ENCODE measurements at places on chromosomes 13 and 19.

DNA sequence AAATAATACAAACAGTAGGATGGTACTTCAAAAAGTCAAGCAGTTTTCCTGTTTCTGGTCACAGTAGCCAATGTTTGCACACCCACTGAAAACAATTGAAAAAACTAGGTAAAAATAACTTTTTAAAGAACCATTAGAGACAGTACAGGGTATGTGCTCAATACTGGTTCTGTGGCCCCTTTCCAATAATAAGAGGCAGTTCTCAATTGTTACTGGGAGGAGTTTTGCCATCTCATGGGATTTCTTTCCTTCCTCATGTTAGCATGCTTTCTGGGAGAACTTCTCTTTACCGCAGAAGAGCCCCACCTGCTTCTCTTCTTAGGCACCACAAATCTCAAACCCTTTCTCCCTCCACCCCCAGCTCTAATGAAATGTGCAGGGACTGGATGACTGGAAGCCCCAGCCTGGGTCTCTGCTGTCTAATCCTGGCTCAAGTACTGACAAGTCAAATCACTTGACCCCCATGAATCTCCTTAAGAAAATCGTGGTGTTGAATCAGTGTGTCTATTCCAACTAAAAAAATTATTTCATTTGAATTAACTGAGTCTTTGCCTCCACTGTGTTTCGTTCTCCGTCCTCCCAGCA, 14.6 kb downstream of the METTL21C start:
- no peak for DNase-seq

- no peak for DNase-seq
Measured at GRCh38 chr19:23867895-23868294, 46.8 kb upstream of the ZNF726 start.

DNA sequence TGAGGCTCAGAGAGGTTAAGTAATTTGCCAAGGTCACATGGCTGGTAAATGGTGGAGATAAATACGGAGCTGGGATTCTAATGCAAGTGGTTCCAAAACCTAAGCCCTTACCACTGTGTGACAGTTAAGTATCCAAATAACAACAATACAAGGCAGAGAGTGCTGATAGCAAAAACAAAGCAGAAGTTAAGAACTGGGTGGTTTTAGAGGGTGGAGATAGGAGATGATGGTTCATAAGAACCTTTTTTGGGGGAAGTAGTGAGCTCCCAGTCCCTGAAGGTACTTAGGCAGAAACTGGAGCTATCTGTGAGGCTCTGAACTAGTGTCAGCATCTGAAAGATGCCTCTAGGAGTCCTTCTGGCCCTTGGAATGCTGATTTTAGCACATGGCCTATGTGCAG, 56.2 kb upstream of the UBE2L5 start:
- DNase-seq, result no peak

DNA sequence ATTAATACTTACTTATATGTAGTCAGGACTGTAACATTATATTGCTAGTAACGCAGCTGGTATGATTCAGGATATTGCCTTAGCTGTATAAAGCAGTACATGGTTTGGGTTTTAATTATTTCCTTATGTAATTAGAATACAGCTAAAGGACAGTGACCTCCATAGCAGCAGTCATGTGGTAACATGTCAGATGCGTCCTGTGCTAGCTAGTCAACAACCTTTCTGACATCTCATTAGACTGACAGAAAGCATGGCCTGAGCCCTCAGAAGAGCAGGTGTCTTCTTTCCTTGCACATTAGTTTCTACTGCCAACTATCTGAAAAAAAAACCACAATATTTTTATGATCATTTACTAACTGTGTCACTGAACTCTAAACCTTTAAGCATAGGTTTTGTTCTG, 122.2 kb downstream of the MAB21L1 start:
- DNase-seq, result no peak

DNA sequence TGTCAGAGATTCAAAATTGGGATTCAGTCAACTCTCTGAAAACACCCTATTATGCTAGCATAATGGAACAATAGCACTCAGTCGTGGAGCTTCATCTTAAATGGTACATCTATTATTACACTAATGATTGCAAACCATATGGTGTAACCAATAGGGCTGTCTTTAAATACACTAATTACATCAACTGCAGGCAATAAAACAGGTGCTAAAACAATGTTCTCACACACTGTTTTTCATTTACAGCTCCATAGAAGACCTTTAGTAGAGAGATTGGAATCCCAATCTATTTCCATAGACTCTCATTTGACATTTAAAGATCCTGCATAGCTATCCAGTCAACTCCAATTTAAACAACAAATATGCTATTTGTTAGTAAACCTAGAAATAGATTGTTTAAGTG, 1917.4 kb downstream of the OLFM4 start:
- DNase-seq, result no peak

DNA sequence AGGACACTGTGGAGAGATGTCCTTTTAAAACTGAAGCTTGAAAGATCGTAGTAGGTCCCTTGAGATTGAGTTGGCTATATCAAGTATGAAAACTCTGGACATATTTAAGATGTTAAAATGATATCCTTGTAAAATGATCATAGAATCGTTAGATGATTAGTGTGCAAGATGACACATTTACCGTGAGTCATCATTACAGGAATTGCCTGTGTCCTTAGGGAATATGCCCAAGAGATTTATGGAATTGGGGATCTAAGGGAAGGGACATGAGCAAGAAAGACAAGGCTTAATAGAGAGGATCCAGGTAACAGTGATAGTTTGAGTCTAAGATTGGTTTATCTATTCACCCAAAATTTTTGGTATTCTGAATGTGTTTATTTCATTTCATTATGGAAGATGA, 233.7 kb downstream of the GPC5 start:
- DNase-seq, result no peak

GRCh38 chr13:110376120-110376519, 69.0 kb downstream of the COL4A2 start:
- DNase-seq, result no peak

DNA sequence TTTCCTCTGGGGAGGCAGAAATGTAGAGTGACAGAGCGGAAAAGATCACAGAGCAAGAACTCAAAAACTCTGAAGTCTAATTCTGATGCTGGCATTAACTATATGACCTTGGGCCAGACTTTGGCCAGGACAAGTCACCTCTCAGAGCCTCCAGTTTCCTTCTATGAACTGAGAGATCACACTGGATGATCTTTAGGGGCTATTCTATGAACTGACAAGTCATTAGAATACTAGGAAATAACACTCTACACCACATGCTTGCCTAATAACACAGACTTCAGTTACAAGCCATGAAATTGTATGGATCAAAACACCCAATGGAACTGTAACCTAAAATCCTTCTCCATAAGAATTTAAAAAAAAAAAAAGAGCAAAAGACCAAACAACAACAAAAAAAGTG, 16.9 kb downstream of the SLC25A30 start:
- DNase-seq, result no peak

- no peak for DNase-seq
Measured at GRCh38 chr19:21709464-21709863, 57.9 kb downstream of the ZNF100 start.

GRCh38 chr13:41501281-41501680, 43.9 kb downstream of the RGCC start:
- no peak for DNase-seq

- DNase-seq, result no peak
Measured at GRCh38 chr13:34247596-34247995, 429.6 kb downstream of the RFC3 start.

- no peak for DNase-seq
Measured at GRCh38 chr19:45123440-45123850, 30.5 kb downstream of the PPP1R37 start.
